ENCODE measurements at places on chromosomes 7 and 10.

- DNase-seq, result no peak
Observed at GRCh38 chr10:133460208-133460769, 6.5 kb downstream of the SCART1 start.

GRCh38 chr10:133530506-133530905 lies 3.3 kb downstream of the CYP2E1 start:
- no peak for DNase-seq

DNA sequence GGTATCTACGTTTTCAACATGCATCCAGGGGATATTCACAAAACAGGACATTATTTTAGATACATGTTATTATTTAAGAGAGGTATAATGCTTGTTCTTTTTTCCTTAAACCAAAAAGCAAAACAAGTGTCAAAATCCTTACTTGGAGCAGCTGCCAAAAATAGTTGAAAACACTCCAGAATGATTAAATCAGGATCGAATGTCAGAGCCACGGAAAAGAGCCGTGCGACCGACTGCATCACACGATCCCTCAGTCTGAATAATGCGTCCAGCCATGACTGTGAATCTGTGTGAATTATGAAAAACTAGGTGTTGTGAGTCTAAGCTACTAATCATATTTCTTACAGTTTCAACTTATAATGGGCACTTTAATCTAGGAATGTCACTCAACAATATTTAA lies 126.0 kb downstream of the PARD3 start:
- no peak for DNase-seq

- no peak for DNase-seq
Observed at GRCh38 chr10:13990392-13990805, 340.3 kb downstream of the FRMD4A start.
